Peyer's patch (tissue), 4 donors: ENCODE measurements at places on chromosomes 7 and 10. TPM values are rescaled to one million over a fixed set of nuclear protein-coding genes. Genes with fewer than 3 reads are reported as not detected.

The BEND7 gene
- 136 TPM for total RNA-seq

DNA sequence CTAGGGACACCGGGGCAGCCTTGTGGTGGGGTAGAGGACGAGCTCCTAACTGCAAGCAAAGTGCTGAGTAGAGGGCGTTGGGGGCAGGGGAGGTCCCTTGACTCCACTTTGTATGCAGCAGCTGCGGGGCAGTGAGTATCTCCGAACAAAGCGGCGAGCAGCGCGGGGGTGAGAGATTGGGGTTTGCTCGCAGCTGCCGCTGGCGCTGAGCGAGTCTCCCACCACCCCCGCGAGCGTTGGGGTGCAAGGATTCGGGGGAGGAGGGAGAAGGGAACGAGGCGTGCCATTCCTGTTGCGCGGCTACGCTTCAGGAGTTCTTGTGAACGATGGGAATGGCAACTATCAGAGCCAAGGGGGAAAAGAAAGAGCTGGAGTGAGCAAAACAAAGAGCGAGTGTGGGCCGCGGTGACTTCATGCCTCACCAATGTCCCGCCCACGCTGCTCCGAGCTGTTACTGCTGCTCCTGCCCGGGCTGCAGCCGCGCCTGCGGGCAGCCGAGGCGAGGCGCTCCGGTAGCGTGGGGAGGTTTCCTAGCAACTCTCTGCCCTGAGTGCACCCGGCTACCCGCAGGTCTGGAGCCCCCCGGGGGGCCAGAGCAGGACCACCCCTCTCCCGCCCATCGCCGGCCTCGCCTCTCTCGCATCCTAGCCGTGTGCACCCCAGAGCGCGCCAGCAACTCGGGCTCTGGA lies at the start of gene ITGB8:
Gene ITGB8 (plus strand): TSS at position 662 of the 689 bp plus-strand sequence. CDS start 907 bp downstream, outside the sequence.
- H3K4me1 ChIP-seq = no peaks in the 10 kb centered on the region
- no peaks in the 10 kb centered on the region for H3K36me3 ChIP-seq
- H3K27me3 ChIP-seq = no peaks in the 10 kb centered on the region
- H3K4me3 ChIP-seq = peak within 1 kb of the TSS; percentile 54
- peak within 1 kb of the TSS; percentile 71 for H3K27ac ChIP-seq

The MYL10 gene
- not detected for total RNA-seq

DNA sequence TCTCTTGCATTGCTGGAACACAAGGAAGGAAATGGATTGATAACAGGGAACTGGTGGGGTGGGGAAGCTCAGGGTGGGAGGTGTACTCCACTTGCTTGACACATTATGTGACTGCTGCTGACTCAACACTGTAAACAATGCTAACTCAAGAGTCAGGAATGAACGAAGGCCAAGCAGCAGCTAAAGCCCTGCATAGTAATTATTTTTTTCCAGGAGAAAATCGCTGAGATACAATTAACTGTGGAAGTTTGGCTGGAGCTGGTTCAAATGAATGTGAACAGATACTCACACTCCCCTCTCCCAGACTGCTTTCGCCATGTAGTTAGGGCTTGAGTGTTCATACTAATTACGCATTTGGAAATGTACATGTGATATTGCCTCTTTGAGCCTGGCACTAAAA lies 170.9 kb upstream of the AOAH start:
- no peak overlapping the region for H3K27ac ChIP-seq
- H3K4me3 ChIP-seq = no peak overlapping the region
- no peaks in the 10 kb centered on the region for H3K4me1 ChIP-seq

GRCh38 chr7:25139536-25139935 lies 14.5 kb upstream of the CYCS start:
- no peak for DNase-seq
- no peaks in the 10 kb centered on the region for H3K4me1 ChIP-seq

- no peak overlapping the region for H3K27ac ChIP-seq
- H3K36me3 ChIP-seq = no peaks in the 10 kb centered on the region
- H3K4me1 ChIP-seq = no peaks in the 10 kb centered on the region
- H3K27me3 ChIP-seq = no peaks in the 10 kb centered on the region
- no peak for DNase-seq
Measured at GRCh38 chr7:8627325-8627724, 193.9 kb downstream of the NXPH1 start.

DNA sequence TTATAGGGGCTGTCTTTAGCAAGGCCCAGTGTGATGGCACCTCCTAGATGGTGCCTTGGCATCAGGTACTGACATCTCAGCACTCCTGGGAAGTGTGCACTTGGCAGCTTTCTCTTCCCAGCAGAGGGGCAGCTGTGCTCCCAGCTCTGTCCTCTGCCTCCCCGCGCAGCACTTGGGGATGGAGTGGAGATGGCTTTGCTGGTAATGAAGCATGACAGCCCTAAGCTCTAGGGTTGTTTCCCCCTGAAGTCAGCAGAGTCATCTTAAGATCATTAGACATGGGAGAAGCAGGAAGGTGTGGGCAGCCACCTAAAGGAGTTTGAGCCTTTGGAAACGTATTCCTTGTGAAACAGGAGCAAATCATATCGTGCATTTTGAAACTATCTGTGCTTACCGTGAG lies 46.7 kb downstream of the HTRA1 start:
- no peak overlapping the region for H3K4me3 ChIP-seq
- no peaks in the 10 kb centered on the region for H3K4me1 ChIP-seq
- no peak overlapping the region for H3K27ac ChIP-seq
- no peaks in the 10 kb centered on the region for H3K36me3 ChIP-seq
- DNase-seq = no peak

- H3K36me3 ChIP-seq = peaks cover 92% of the 10 kb centered on the region
- no peak overlapping the region for H3K27ac ChIP-seq
- no peak overlapping the region for H3K4me3 ChIP-seq
- H3K27me3 ChIP-seq = no peaks in the 10 kb centered on the region
Measured at GRCh38 chr10:77810446-77811335, 115.9 kb downstream of the DLG5 start.

The ARHGAP22 gene
- 10.7 TPM for total RNA-seq

The METTL2B gene
- 23.3 TPM for total RNA-seq

The FLNC gene
- total RNA-seq = 4.7 TPM

DNA sequence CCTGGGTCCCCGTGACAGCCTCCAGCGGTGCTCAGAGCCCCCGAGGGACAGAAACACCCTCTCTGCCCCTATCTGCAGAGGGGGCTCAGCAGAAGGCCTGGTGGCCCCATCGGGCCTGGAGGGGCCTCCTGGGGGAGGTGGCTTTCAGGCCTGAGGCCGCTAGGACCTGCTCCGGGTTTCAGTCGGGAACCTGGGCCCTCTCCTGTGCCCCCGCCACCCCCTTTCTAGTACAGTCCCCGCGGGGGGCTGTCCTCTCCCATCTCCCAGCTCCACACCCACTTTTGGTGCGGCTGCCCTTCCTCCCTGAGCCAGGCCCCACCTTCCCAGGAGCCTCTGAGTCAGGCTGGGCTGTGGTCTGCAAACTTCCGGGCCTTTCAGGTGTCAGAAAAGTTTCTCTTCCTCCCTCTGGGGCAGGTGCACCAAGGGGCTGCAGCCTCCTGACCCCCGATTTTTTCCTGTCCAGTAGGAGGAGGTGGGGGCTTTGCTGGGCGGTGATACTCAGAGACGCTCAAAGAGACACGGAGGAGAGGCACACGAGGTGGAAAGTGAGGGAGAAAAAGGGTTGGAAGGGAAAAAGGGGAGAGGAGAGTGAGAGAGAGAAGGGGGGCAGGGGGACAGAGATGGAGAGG lies 692 bp downstream of the CARD11 start:
- H3K4me3 ChIP-seq = peak overlapping the region; percentile 45
- H3K27ac ChIP-seq = peak overlapping the region; percentile 72
- H3K27me3 ChIP-seq = peaks cover 5% of the 10 kb centered on the region
- no peaks in the 10 kb centered on the region for H3K36me3 ChIP-seq
- no peaks in the 10 kb centered on the region for H3K4me1 ChIP-seq

The WDFY4 gene
- 7.6 TPM for total RNA-seq

- H3K4me1 ChIP-seq = peaks cover 3% of the 10 kb centered on the region
- no peaks in the 10 kb centered on the region for H3K36me3 ChIP-seq
- no peaks in the 10 kb centered on the region for H3K27me3 ChIP-seq
- no peak overlapping the region for H3K4me3 ChIP-seq
- DNase-seq = no peak
- no peak overlapping the region for H3K27ac ChIP-seq
Measured at GRCh38 chr10:62694537-62695126, 109.9 kb upstream of the ADO start.

GRCh38 chr10:126969310-126969709 lies 64.1 kb downstream of the DOCK1 start:
- no peaks in the 10 kb centered on the region for H3K4me1 ChIP-seq
- no peaks in the 10 kb centered on the region for H3K27me3 ChIP-seq
- peak; percentile 52 for DNase-seq
- no peak overlapping the region for H3K27ac ChIP-seq
- H3K36me3 ChIP-seq = peaks cover 12% of the 10 kb centered on the region

The RBM20 gene
- total RNA-seq = 1.0 TPM

The ADAM22 gene
- total RNA-seq = 1.2 TPM

DNA sequence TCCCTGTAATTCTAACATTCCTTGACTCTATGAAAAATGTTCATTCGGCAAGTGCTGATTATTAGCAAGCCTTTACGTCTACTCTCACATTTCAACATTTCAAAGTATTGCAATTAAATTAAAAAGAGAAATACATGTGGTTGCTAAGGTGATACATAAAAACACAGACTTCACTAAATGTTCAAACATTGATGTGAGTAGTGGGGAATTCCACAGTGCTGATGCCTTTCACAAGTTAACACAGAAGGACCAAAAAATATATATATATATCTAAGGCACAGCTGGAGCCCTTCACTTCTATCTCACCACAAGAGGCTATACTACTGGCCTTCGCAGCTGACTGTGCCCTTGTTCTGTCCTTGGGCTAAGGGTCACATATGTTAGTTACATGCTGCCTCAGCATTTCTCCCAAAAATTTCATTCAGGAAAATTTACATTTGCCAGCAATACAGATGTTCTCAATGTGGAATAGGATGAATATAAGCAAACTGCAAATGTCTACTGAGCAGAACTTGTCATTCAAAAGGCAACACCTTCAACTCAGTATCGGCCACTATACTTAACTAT lies 13.9 kb downstream of the CTTNBP2 start:
- no peak for DNase-seq
- no peaks in the 10 kb centered on the region for H3K36me3 ChIP-seq
- no peak overlapping the region for H3K27ac ChIP-seq
- no peak overlapping the region for H3K4me3 ChIP-seq
- no peaks in the 10 kb centered on the region for H3K27me3 ChIP-seq

The ZPBP gene
- total RNA-seq = not detected

GRCh38 chr10:1133495-1134045 lies 77.4 kb downstream of the WDR37 start:
- no peak overlapping the region for H3K4me3 ChIP-seq
- H3K36me3 ChIP-seq = no peaks in the 10 kb centered on the region
- no peak overlapping the region for H3K27ac ChIP-seq
- H3K4me1 ChIP-seq = no peaks in the 10 kb centered on the region
- DNase-seq = no peak

The CNNM1 gene
- 0.70 TPM for total RNA-seq

The LIPF gene
- not detected for total RNA-seq

The CCDC7 gene
- total RNA-seq = 12.2 TPM

- no peak overlapping the region for H3K27ac ChIP-seq
- no peaks in the 10 kb centered on the region for H3K36me3 ChIP-seq
- no peaks in the 10 kb centered on the region for H3K27me3 ChIP-seq
- H3K4me3 ChIP-seq = no peak overlapping the region
- no peaks in the 10 kb centered on the region for H3K4me1 ChIP-seq
- no peak for DNase-seq
Measured at GRCh38 chr10:128437786-128438345, 311.6 kb upstream of the MKI67 start.

- no peaks in the 10 kb centered on the region for H3K4me1 ChIP-seq
- H3K27me3 ChIP-seq = no peaks in the 10 kb centered on the region
- no peak overlapping the region for H3K4me3 ChIP-seq
- no peaks in the 10 kb centered on the region for H3K36me3 ChIP-seq
- no peak for DNase-seq
Measured at GRCh38 chr10:80986596-80986995, 448.9 kb downstream of the SH2D4B start.

The CPA2 gene
- total RNA-seq = 12.6 TPM

DNA sequence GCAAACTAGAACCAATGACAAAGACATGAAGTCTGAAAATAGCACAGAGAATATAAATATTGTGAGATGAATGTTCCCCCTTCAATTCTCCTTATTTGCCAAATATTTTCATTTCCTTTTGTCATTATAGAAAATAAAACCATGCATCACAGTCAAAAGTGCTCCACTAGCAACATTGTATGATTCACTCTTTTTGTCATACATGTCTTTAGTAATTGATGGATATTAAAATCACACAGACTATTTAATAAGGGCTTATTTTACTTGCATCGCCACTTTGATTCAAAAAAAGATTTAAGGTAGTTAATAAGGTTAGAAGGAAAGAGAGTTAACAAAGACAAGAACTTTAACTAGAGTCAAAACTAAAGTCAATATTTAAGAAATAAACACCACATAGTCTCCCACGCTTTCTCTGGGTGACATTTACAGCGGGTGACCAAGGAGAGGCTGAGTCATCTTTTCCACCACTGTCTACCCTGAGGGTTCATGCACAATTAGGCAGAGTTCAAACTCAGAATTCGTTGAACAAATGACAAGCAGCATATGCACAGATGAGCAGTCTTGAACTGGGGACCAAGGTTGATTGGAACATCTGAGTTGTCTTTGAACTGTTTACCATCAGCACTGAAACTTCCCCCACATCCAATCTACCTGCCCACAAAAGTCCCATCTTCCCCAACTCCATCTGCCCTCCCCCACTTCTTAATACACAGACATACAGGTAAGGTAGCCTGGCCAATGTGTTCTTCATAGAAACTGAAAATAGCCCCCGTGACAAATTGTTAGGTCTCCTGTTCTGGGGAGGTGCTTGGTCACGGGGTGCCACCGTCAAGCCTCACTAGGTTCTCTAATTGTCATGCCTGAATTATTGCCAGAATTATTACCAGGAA lies 42.5 kb downstream of the C7orf25 start:
- no peaks in the 10 kb centered on the region for H3K4me1 ChIP-seq
- no peaks in the 10 kb centered on the region for H3K36me3 ChIP-seq
- no peak overlapping the region for H3K4me3 ChIP-seq
- H3K27ac ChIP-seq = no peak overlapping the region
- H3K27me3 ChIP-seq = no peaks in the 10 kb centered on the region

- H3K4me3 ChIP-seq = no peak overlapping the region
- no peaks in the 10 kb centered on the region for H3K27me3 ChIP-seq
- no peaks in the 10 kb centered on the region for H3K36me3 ChIP-seq
- DNase-seq = no peak
Measured at GRCh38 chr10:13955409-13956068, 368.8 kb downstream of the PRPF18 start.

- no peak for DNase-seq
- H3K36me3 ChIP-seq = no peaks in the 10 kb centered on the region
- H3K27ac ChIP-seq = no peak overlapping the region
- no peak overlapping the region for H3K4me3 ChIP-seq
Measured at GRCh38 chr10:91617072-91617609, 15.7 kb downstream of the PPP1R3C start.

- no peak overlapping the region for H3K4me3 ChIP-seq
- DNase-seq = peak; percentile 49
- no peaks in the 10 kb centered on the region for H3K36me3 ChIP-seq
- no peak overlapping the region for H3K27ac ChIP-seq
Measured at GRCh38 chr7:157013602-157014549, 3.4 kb upstream of the MNX1 start.

The KCND2 gene
- total RNA-seq = 0.54 TPM

The SPDYE2B gene
- total RNA-seq = not detected

GRCh38 chr7:130387628-130388403 lies 7.5 kb downstream of the CPA1 start:
- H3K27me3 ChIP-seq = no peaks in the 10 kb centered on the region
- H3K36me3 ChIP-seq = no peaks in the 10 kb centered on the region
- no peak for DNase-seq
- H3K4me3 ChIP-seq = no peak overlapping the region
- no peaks in the 10 kb centered on the region for H3K4me1 ChIP-seq
- no peak overlapping the region for H3K27ac ChIP-seq

The PNLIPRP2 gene
- total RNA-seq = 140 TPM
